Sigmoid colon (tissue), 7 donors: ENCODE measurements at places on chromosomes 7 and 10. TPM values are rescaled to one million over a fixed set of nuclear protein-coding genes. Genes with fewer than 3 reads are reported as not detected.

DNA sequence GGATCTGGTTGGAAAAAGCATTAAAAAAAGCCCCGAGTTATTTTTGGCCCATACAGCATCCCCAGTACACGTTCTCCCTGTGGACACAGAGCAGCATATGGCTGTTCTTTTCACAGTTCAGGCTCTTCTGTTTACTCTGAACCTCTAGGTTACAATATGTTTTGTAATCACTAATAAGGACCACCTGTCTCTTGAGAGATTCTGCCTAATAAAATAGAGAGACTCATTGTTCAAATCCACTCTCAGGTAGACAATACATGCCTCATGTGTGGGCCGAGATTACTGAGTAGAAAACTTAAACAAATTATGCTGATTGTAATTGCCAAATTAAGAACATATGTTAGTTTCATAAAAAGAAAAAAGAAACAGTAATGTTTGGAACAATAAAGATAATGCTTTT, 647.7 kb downstream of the GRM8 start:
- no peaks in the 10 kb centered on the region for H3K27me3 ChIP-seq
- H3K4me3 ChIP-seq = no peak overlapping the region
- no peaks in the 10 kb centered on the region for H3K36me3 ChIP-seq
- no peak for DNase-seq

POLD2 gene
- total RNA-seq = 40.5 TPM

- no peaks in the 10 kb centered on the region for H3K4me1 ChIP-seq
- no peak overlapping the region for H3K27ac ChIP-seq
- DNase-seq = no peak
- no peaks in the 10 kb centered on the region for H3K36me3 ChIP-seq
- no peak overlapping the region for H3K4me3 ChIP-seq
- H3K27me3 ChIP-seq = no peaks in the 10 kb centered on the region
These were observed 48.0 kb upstream of the CARD11 start for GRCh38 chr7:3091631-3092030.

PAPOLB gene
- total RNA-seq = 0.27 TPM

WIPF3 gene
- 0.81 TPM for total RNA-seq

ARMC3 gene
- total RNA-seq = not detected

FBXL13 gene
- 2.5 TPM for total RNA-seq

ASCC1 gene
- 53.7 TPM for total RNA-seq

DNA sequence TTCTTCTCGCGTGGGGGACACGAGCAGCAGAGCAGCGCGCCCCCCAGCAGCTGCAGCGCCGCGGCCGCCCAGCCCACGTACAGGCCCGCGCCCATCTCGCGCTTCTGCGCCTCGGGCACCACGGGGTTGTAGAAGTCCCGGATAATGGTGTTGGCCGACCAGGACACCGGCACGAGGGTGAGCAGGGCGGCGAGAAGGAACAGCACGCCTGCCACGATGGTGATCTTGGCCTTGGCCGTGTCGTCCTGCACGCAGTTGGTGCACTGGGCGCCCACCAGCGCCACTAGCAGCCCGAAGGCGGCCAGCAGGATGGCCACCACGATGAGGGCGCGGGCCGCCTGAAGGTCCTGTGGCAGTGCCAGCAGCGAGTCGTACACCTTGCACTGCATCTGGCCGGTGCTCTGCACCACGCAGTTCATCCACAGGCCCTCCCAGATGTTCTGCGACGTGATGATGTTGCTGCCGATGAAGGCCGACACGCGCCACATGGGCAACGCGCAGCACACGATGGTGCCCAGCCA, 529 bp downstream of the CLDN3 start:
- no peaks in the 10 kb centered on the region for H3K36me3 ChIP-seq
- no peak for DNase-seq
- peaks cover 47% of the 10 kb centered on the region for H3K27me3 ChIP-seq
- H3K27ac ChIP-seq = no peak overlapping the region

GRCh38 chr10:1402816-1403507, 334.4 kb downstream of the ADARB2 start:
- no peak overlapping the region for H3K27ac ChIP-seq
- H3K4me3 ChIP-seq = no peak overlapping the region
- no peaks in the 10 kb centered on the region for H3K36me3 ChIP-seq

GRCh38 chr10:65142641-65143435, 1621.6 kb downstream of the REEP3 start:
- no peak overlapping the region for H3K4me3 ChIP-seq
- DNase-seq = no peak
- H3K4me1 ChIP-seq = no peaks in the 10 kb centered on the region
- H3K27me3 ChIP-seq = no peaks in the 10 kb centered on the region
- no peaks in the 10 kb centered on the region for H3K36me3 ChIP-seq

SRRM3 gene
- total RNA-seq = 8.7 TPM

- H3K27ac ChIP-seq = no peak overlapping the region
- peaks cover 8% of the 10 kb centered on the region for H3K4me1 ChIP-seq
- H3K4me3 ChIP-seq = no peak overlapping the region
- peaks cover 20% of the 10 kb centered on the region for H3K27me3 ChIP-seq
- peak; percentile 80 for DNase-seq
These were observed 25.8 kb upstream of the PPP2R2D start for GRCh38 chr10:131874991-131875451.

EMX2 gene
- total RNA-seq = not detected

AKR1C4 gene
- total RNA-seq = not detected

DNA sequence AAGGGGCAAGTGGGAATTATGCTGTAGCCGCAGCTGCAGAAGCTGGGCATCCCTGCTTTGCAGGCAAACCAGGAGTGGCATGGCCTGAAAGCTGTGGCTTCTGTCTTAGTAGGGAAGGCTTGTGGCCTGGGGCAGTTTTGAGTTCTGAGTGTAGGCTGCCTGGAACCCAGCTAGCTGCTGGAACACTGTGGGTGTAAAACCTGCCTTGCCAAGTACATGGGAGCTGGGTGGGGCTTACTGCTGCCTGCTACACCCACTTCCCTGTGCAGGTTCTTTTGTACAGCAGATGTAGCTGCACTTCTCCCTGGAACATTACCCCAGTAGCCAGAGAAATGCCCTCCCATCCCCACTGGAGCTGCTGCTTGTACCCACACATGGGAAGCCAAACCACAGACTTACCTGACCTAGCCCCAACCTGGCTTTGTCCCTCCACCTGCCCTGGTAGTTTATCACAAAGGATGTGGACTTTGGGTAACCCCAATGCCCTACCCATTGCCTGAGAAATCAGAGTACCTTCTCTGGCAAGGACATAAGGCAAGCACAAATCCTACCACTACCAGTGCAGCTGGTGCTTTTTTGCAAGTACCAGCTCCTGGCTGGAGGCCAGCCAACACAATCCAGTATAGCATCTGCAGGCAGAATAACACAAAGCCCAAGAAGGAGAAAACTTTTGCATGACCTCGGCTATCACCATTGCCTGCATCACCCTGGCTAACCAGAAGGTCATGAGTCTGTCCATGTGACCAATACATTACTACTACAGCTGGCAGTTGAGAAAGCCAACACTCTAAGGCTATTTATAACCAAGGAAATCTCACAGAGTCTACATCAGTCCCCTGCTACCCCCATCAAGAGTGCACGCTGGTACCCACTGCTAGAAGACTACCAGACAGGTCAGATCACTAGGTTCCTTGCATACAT, 26.5 kb upstream of the PPP1R3A start:
- no peaks in the 10 kb centered on the region for H3K36me3 ChIP-seq
- H3K27ac ChIP-seq = no peak overlapping the region
- no peak for DNase-seq
- H3K27me3 ChIP-seq = no peaks in the 10 kb centered on the region
- H3K4me1 ChIP-seq = no peaks in the 10 kb centered on the region

DNA sequence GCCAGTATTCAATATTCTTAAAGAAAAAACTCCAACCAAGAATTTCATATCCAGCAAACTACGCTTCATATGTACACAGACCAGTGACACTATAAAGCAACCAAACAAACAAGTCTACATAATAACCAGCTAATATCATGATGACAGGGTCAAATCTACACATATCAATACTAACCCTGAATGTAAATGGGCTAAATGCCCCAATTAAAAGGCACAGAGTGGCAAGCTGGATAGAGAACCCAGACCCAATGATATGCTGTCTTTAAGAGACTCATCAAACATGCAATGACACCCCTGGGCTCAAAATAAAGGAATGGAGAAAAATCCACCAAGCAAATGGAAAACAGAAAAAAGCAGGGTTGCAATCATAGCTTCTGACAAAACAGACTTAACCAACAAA, 218.1 kb upstream of the NFE2L3 start:
- H3K36me3 ChIP-seq = no peaks in the 10 kb centered on the region
- H3K4me3 ChIP-seq = no peak overlapping the region
- H3K4me1 ChIP-seq = no peaks in the 10 kb centered on the region
- no peak overlapping the region for H3K27ac ChIP-seq

DNA sequence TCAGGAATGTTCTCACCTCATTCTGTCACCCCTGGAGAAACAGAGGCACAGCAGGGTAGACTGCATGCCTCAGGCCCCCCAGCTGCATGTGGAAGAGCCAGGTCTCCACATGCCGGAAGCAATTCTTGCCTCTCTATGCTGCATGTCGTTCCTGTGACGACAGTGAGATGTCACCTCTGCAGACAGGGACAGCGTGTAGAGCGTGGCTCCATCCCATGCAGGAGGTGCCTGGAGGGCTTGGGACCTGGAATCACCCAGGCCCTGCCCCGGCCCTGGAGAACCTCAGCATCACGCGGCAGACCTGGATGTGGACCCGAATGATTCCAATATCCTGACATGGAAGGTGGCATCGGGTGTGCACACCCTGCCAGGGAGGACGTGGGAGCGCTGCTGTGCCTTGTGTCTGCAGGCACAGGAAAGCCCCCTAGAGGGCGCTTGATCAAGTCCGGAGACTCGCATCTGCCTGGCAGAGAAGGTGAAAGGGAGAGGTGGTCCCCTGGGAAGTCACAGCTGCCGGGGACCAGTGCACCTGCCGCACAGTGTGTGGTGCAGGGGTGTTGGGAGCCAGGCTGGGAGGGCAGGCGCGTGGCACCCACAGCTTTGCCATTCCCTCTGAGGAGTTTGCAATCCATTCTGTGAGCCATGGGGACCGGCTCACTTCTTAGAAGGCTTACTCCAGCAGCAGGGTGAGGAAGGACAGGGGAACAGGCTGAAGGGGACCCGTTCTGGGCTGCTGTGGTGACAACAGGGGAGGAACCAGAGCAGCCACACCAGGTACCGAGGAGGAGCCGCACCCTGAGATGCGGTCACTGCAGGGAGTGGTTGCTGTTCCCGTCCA, 45.3 kb upstream of the EN2 start:
- DNase-seq = no peak
- no peaks in the 10 kb centered on the region for H3K36me3 ChIP-seq
- no peaks in the 10 kb centered on the region for H3K27me3 ChIP-seq
- H3K4me3 ChIP-seq = no peak overlapping the region
- no peaks in the 10 kb centered on the region for H3K4me1 ChIP-seq

DNA sequence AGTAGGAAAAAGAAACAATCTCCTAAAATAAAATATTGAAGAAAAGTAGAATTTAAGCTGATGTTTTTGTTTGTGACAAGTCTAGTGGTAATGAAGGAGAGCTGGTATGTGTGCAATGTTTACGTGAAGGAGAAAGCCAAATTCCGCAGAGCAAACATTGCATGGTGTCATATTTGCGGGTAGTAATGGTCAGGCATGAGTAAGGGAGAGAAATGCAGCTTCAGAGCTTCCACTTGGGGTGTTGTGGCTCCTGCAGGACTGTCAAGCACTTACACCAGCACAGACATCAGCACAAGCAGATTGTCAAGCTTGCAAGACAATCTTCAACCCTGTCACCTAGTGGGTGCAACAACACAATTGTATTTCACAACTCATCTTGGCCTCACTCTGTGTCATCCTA, 136.5 kb upstream of the ETV1 start:
- no peak for DNase-seq
- no peak overlapping the region for H3K4me3 ChIP-seq
- H3K27ac ChIP-seq = no peak overlapping the region
- H3K4me1 ChIP-seq = no peaks in the 10 kb centered on the region
- no peaks in the 10 kb centered on the region for H3K36me3 ChIP-seq

TAC1 gene
- 14.4 TPM for total RNA-seq

ZNF777 gene
- total RNA-seq = 7.7 TPM

PYROXD2 gene
- total RNA-seq = 11.9 TPM

VAX1 gene
- not detected for total RNA-seq

HNRNPA2B1 gene
- 168 TPM for total RNA-seq

DNA sequence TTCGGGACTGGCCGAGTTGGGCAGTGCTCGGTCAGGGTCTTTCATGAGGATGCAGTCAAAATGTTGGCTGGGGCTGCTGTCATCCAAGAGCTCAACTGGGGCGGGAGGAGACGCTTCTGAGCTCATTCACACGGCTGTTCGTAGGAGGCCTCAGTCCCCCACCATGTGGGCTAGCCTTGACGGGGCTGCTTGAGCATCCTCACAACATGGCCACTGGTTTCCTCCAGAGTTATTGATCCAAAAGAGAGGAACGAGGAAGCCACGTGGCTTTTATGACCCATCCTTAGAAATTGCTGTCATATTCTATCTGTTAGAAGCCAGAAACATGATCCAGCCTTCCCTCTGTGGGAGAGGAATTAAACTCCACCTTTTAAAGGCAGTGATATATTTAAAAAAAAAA, 68.1 kb downstream of the GTF2IRD1 start:
- H3K4me1 ChIP-seq = no peaks in the 10 kb centered on the region
- H3K27ac ChIP-seq = no peak overlapping the region
- no peak for DNase-seq
- H3K4me3 ChIP-seq = no peak overlapping the region

- no peak overlapping the region for H3K4me3 ChIP-seq
- DNase-seq = no peak
- peaks cover 20% of the 10 kb centered on the region for H3K4me1 ChIP-seq
- H3K27ac ChIP-seq = no peak overlapping the region
- H3K27me3 ChIP-seq = no peaks in the 10 kb centered on the region
These were observed 240.2 kb downstream of the PRKG1 start for GRCh38 chr10:51314481-51314880.

GRCh38 chr10:86253091-86254072, 113.2 kb downstream of the GRID1 start:
- no peak overlapping the region for H3K27ac ChIP-seq
- no peak overlapping the region for H3K4me3 ChIP-seq
- H3K4me1 ChIP-seq = no peaks in the 10 kb centered on the region

- DNase-seq = no peak
- no peaks in the 10 kb centered on the region for H3K36me3 ChIP-seq
- no peak overlapping the region for H3K27ac ChIP-seq
- H3K4me1 ChIP-seq = no peaks in the 10 kb centered on the region
These were observed 621.6 kb downstream of the SORCS3 start for GRCh38 chr10:105262666-105263065.

DNA sequence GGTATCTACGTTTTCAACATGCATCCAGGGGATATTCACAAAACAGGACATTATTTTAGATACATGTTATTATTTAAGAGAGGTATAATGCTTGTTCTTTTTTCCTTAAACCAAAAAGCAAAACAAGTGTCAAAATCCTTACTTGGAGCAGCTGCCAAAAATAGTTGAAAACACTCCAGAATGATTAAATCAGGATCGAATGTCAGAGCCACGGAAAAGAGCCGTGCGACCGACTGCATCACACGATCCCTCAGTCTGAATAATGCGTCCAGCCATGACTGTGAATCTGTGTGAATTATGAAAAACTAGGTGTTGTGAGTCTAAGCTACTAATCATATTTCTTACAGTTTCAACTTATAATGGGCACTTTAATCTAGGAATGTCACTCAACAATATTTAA, 126.0 kb downstream of the PARD3 start:
- no peak overlapping the region for H3K27ac ChIP-seq
- H3K4me1 ChIP-seq = peaks cover 41% of the 10 kb centered on the region
- DNase-seq = no peak
- no peaks in the 10 kb centered on the region for H3K36me3 ChIP-seq
- no peak overlapping the region for H3K4me3 ChIP-seq

MRPS16 gene
- total RNA-seq = 40.0 TPM

SHLD2 gene
- total RNA-seq = 19.5 TPM
